ENCODE measurements at places on chromosomes 2 and 18.

DNA sequence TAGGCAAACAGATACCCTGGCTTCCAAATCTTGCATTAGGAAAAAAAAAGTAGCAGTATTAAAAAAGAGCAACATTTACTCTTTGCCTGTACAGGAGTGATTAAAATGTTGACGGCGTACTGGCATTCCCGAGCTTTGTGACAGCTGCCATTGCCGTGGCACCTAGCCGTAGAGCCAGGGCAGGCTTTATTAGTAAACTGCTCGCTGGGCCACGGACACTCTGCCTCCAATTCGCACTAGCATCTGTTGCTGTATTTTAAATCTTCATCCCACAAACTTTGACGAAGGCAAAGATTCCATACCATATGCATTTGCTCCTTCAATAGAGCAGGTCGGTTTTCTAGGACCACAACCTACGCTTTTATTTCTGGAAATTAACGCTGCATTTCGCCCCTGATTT lies 44.5 kb upstream of the EPHA4 start:
- DNase-seq = no peak

- DNase-seq = no peak
Measured at GRCh38 chr18:7921938-7922587, 354.9 kb downstream of the PTPRM start.

DNA sequence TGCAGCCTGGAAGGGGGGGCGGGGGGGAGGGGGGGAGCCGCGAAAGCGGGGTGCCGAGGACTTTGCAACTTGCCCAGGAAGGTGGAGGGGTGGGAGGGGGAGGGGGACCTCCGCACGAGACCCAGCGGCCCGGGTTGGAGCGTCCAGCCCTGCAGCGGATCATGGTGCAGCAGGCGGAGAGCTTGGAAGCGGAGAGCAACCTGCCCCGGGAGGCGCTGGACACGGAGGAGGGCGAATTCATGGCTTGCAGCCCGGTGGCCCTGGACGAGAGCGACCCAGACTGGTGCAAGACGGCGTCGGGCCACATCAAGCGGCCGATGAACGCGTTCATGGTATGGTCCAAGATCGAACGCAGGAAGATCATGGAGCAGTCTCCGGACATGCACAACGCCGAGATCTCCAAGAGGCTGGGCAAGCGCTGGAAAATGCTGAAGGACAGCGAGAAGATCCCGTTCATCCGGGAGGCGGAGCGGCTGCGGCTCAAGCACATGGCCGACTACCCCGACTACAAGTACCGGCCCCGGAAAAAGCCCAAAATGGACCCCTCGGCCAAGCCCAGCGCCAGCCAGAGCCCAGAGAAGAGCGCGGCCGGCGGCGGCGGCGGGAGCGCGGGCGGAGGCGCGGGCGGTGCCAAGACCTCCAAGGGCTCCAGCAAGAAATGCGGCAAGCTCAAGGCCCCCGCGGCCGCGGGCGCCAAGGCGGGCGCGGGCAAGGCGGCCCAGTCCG lies 540 bp downstream of the SOX11 start:
- no peak for DNase-seq

DNA sequence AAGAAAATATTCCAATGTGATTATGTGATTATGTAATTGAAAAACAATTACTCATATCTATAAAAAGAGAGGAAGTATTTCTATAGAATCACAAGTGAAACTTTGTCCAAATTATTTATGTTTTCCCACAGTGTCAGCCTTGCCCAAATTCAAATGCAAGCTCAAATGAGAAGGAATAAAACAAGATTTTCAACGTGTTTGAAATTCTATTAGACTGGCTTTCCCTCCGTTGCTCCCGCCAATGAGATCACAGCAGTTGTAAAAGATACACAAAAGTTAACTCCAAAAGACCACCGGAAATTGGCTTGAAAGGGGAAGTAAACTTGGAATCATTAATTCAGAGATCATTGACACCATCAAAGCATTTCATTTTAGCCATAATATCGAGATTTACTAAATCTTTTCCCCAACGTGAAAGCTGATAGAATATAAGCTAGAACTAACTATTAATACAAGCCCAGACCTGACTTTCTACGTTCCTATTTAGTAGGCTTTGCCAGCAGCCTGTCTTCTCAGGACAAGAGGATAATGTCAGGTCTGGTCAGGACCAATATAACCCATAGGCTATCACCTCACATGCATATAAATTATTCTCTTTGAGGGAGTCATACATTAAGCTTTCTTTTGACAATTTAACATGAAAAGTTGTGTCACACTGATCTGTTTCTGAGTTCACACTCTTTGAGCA lies 222.6 kb upstream of the CHAC2 start:
- DNase-seq = no peak

DNA sequence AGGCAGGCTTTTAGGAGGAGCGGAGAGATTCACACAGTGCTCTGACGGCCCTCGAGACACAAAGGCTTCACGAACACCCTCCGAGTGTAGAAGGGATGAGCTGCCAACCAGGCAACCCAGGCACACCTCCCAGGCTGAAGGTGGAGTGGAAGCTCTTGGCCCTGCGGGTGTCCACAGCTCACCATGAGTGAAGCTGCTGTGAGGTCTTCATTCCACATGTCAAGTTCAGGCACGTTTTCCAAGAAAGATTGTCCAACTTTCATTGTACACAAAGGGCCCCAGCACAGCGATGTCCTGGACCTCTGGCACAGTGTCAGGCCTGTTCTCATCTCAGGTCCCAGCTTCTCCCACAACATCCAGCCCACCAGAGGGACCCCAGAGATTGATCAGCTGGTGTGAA lies 13.4 kb downstream of the PARD6G start:
- DNase-seq = no peak

GRCh38 chr2:190950566-190950991 lies 63.4 kb downstream of the STAT1 start:
- no peak for DNase-seq

DNA sequence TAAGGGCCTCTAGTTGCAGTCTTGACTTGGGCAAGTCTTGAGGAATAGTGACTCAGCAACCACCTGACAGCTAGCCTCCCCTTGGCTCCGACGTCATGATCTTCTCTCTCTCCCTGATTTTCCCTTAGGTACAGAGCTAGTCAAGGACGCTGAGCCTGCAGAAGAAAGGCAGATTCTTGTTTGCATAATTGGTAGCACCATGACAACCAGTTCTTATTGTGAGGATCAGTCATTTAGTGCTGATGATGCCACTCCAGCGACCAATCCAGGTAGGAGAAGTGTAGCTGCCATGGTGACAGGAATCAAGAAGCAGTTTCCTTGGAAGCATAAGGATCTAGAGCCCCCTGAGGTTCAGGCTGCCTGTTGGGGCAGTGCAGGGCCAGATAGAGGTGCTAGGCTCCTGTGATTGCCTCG lies 2.8 kb upstream of the RESP18 start:
- no peak for DNase-seq

- no peak for DNase-seq
Measured at GRCh38 chr2:242063850-242064249, 194.3 kb downstream of the RTP5 start.

GRCh38 chr2:75538521-75539490 lies 21.9 kb downstream of the EVA1A start:
- DNase-seq = no peak

DNA sequence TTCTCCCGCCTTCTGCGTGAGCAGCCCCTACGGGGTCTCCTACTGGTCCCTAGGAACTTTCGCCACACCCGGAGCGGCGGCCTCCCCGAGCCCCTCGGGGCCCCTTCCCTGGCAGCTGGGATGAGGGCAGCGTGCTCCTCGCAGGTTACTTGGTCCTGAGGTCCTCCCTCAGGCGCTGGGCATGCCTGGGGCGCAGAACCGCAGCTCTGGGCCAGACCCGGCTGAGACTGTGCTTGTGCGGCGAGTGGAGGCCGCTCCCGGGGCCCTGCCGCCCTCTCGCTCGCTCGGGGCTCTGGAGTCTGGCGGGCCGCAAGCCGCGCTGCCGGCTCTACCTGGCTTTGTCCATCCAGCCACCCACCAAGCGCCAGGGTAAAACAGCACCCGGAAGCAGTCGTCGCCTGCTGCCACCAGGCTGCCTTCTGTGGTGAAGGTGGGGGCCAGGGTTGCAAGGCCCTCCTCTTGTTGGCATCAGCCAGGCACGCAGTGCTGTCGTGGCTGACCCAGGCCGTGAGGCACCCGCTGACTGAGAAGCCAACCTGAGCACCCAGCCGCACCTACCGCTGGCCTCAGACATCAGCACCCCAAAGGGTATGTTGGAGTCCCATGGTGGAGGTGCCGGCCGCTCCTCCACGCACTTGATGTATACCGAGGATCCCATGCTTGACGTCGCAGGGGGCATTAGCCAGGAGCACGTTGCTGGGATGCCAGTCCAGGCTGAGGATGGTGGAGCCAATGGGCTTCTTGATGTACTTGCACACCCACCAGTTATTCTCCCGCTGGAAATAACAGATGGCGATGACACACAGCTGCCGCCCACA lies 46.1 kb upstream of the PTH2R start:
- no peak for DNase-seq

GRCh38 chr2:237421542-237422116 lies 7.7 kb upstream of the COL6A3 start:
- peak; percentile 27 for DNase-seq

GRCh38 chr18:78540636-78541529 lies 438.7 kb upstream of the SALL3 start:
- DNase-seq = no peak

GRCh38 chr2:59034837-59035236 lies 793.7 kb upstream of the FANCL start:
- no peak for DNase-seq

DNA sequence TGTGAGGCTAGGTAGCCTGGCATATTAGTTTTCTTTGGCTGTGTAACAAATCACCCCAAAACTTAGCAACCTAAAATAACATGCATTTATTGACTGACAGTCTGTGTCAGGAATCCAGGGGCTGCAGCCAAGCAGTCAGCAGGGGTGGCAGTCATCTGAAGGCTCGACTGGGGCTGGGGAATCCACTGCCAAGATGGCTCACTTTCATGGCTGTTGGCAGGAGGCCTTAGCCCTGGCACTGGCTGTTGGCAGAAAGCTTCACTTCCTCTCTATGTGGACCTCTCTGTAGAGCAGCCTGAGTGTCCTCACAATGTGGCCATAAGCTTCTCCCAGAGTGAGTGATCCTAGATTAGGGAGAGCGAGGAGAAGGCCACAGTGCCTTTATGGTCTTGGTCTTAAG lies 78.0 kb downstream of the LTBP1 start:
- DNase-seq = no peak

- DNase-seq = peak; percentile 73
Measured at GRCh38 chr18:50297621-50298442, 10.3 kb upstream of the CXXC1 start.

DNA sequence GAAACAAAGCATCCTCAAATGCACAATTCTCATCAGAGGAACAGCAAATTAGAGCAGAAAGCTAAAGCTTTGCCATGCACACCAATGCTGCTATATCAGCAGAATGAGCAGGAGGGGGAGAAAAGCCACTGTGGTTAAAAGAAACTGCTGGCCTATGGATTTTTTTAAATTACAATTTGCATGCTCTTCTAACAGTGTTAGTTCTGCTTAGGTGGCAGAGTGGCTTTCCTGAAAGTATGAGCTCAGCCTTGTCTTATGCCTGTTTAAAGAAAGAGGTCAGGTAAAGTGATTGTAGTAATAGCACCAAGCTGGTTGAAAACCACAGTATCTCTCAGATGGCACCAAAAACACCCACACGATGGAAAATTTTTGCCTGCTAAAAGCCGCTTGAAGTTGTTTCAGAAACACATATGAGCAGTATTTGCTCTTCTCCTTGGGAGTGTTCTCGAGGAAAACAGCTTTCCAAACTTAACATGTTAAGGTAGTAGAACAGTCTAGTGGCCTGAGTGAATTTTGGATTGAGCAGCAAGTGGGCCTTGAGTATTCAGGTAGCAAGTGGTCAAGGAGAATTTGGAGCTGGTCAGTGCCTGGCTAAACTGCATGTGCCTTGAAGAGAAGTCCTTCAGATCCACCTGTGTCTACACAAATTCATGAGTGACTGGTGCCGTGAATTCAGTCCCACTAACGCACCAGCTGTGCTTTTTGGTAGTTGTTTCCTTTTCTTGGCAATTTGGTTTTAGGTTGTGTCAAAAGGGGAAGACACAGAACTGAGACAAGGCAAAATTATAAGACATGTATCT lies 19.6 kb upstream of the NDUFV2 start:
- DNase-seq = no peak
